ENCODE measurements at places on chromosomes 6 and 20.

DNA sequence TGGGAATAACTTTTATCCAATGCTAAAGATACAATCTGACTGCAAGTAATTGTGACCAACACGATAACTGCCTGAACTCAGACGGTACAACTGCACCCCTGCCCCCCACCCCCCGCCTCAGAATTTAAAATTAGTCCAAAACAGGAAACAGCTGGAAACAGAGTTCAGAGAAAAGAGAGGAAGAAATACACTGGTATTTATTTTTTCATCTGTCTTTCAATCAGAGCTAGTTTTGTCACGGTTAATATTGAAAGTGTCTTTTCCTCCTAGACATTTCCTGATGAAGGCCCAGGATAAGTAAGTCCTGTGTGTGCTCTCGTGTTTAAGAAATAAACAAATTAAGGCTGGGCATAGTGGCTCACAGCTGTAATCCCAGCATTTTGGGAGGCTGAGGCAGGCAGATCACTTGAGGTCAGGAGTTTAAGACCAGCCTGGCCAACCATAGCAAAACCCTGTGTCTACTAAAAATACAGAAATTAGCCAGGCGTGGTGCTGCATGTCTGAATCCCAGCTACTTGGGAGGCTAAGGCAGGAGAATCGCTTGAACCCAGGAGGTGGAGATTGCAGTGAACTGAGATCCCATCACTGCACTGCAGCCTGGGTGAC lies 21.5 kb downstream of the ACSS1 start:
- DNase-seq, result no peak

DNA sequence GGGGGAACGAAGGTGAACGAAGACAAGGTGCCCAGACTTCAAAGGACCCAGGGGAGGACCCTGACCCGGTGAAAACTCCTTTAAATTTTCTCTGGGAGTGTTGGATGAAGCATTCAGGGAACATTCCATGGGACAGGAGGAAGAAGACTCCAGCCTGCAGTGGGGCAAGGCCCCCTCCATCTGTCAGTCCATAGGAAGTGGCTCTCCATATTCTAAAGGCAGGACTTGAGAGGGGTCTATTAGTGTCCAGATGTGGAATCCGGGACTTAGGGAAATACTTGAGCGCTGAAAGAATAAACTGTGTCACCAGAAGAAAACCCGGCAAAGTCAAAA lies 3.2 kb upstream of the BPIFA2 start:
- DNase-seq, result no peak

- DNase-seq, result no peak
Observed at GRCh38 chr20:9112541-9113515, 43.9 kb downstream of the PLCB4 start.

- no peak for DNase-seq
Observed at GRCh38 chr6:21208796-21209186, 384.8 kb upstream of the SOX4 start.

DNA sequence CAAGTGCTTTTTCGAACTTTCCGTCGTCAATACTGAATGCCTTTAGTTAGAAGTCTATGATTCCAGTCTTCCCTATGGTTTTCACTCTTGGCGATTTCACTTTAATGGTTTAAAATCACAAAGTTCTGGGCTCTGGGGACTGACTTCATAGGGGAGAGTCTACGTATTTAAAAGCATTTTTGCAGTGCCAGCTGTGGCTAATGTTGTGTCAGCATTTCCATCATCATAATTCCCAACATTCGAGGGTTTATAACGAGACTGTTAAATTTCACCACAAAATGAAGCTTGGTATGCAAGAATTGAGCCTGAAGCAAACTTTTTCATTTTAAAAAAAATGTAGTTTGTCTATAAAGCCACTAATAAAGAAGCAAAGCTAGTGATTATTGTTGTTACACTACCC lies 242.7 kb downstream of the SOX4 start:
- DNase-seq, result no peak

GRCh38 chr6:114897536-114897935 lies 554.7 kb upstream of the HS3ST5 start:
- no peak for DNase-seq

GRCh38 chr20:1286267-1287024 lies 20.4 kb downstream of the SNPH start:
- no peak for DNase-seq

DNA sequence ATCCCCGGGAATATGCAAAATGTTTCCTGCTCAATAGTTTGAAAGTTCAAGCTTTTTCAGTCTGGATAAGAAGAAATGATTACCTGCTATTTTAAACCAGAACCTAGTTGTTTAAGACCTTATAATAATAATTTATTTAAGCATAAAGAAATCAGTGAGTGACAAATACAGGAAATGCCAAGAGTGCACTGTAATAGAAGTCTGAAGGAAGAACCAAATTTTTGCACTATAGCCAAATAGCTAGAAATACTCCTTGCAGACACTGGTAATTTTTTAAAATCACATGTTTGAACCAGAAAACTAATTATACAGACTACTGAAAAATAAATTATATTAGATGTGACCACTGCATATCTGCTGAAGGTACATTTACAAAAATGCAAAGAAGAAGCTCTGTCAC lies 93.2 kb downstream of the MMS22L start:
- no peak for DNase-seq

- no peak for DNase-seq
Observed at GRCh38 chr20:53961527-53961926, 108.9 kb downstream of the BCAS1 start.

DNA sequence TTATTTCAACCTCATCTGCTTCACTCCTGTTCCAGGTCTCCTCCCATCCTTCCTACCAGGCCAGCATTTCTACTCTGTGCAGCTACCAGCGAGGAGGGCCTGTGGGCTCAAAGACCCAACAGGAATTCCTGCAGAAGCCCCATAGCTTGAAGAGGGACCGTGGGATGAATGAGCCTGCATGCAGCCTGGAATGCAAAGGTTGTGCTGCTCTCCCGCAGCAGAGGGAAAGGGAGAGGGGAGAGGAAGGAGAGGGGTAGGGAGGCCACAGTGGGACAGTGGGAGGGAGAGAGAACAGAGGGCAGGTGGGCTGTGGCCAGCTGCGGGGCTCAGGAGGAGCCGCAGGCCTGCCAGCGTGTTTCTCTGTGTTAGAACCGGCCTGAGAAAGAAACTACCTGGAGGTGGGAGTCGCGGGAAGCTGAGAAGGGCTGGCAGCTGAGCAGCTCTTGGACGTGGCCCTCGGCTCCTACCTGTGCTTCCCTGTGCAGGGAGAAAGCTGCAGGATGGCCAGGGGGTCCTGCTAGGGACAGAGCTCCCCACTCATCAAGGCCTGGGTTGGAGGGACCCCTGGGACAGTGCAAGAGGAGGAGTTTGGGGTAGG lies 66.1 kb upstream of the MLN start:
- DNase-seq, result no peak

- no peak for DNase-seq
Observed at GRCh38 chr6:2254747-2255146, 9.3 kb upstream of the GMDS start.

DNA sequence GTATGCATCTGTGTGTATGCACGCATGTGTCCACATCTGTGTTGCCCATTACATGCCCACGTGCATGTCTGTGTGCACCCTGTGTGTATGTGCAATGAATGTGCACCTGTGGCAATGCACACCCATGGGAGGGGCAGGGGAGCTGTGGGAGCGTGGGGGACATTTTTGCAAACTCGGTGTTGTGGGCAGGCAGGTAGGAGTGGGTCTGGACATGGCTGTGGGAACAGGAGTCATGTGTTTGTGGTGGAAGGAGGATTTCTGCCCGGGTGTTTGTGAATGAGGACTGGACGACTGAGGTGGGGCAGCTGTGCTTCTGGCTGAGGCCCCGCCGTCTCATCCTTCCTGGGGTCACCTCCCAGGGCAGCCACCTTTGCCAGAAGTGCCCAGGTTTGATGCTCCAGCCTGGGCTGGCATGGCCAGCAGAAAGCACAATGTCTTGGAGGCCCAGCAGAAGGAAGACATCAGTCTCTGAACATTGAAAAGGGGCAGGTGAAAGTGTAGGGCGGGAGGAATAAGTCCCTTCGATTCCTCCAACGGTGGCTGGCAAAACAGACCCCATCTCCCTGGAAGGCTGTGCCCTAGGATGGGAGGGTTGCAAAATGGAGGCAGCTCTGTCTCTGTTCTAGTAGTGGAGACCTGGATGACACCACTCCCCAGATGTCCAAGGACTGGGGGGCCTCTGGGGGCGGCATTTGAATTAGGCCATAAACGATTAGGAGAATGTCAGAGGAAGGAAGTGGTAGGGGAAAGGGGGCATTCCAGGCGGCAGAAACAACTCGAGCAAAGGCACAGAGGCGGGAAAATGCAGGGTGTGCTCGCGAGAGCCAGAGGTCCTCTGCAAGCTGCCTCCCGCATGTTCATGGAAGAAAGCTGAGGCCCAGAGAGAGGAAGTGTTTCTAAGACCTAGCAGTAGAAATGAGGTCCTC lies 19.1 kb upstream of the ARMC12 start:
- DNase-seq, result no peak

GRCh38 chr6:10403385-10404106 lies 11.3 kb downstream of the TFAP2A start:
- no peak for DNase-seq

- DNase-seq, result no peak
Observed at GRCh38 chr6:96657344-96657743, 94.4 kb downstream of the FHL5 start.

- DNase-seq, result no peak
Observed at GRCh38 chr6:18102783-18103509, 19.5 kb downstream of the NHLRC1 start.

All from stimulated activated CD4-positive, alpha-beta T cell treated with anti-CD3 and anti-CD28 coated beads, Interleukin-12 subunit alpha, Interleukin-12 subunit beta, amount 100 ng/mL, for 24 hours (primary cell).